ENCODE measurements at places on chromosomes 13 and 19.

GRCh38 chr19:40398417-40399131, 8.6 kb upstream of the HIPK4 start:
- DNase-seq = no peak

DNA sequence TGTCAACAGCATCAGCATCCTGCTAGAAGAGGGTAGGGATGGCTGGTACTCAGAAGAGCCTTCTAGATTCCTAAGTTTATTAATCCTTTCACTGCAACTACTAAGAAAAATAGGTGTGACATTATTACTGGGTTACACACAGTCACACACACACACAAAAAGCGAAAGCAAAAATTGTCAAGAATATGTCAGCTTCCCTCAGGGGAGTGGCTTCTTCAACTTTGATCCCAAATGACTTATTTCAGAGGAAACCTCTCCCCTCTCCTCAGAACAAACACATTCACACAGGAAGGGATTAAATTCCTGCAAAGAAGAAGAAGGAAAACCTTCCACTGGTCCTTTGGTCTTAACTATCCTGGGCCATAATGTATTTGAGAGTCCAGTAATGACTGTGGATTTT, 20.1 kb upstream of the IGFL1 start:
- no peak for DNase-seq

GRCh38 chr13:100818711-100819110, 144.1 kb upstream of the TMTC4 start:
- peak; percentile 4 for DNase-seq

DNA sequence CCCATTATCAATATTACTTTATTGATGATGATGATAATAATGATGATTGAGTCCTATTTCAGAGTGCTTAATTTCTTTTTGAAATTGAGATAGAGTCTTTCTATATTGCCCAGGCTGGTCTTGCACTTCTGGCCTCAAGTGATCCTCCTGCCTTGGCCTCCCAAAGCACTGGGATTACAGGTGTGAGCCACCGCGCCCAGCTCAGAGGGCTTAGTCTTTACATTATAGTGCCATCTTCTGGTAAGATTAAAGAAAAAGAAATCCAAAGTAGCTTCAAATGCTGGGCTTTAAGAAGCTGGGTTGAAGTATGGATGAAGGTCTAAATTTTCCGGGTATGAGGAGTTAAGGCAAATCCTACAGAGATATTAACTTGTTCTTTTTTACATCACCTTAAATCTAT, 3.4 kb upstream of the ZNF333 start:
- peak; percentile 13 for DNase-seq

DNA sequence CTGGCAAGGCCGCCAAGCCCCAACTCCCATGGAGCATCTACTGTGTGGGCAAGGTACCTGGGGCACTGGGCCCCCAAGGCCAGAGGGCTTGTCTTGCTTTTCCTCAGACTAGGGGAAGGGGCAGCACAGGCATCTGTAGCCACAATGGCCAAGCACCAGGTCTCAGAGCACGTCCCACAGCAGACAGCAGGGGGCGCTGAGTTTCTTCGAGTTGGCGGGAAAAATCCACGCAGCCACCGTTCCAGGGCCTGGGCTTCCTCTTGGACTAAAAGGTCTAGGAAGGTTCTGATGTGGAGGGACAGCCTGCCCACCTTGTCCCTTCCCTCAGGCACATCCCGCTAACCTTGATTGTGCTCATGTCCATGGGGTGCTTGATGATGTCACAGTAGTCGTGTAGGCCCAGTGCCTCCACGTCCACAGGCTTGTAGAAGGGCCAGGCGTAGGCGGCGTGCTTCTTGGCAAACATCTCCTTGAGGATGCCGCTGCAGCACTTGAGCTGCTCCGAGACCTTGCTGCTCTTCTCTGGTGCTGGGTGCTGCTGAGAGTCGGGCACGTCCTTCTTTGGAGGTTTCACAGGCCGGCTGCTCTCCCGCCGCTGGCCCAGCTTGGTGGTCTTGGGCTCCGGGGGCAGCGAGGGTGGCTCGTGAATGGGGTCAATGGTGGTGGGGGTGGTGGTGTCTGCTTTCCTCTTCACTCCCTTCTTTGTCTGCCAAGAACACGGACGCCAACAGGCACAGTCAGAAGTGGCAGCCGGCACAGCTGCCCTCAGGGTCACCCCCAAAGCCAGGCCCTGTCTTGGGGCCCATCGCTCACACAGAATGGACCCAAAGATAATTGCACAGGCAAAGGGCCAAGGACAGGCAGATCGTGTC, 32.0 kb upstream of the EPHX3 start:
- peak; percentile 57 for DNase-seq

- DNase-seq = no peak
Measured at GRCh38 chr13:30115257-30115600, 192.1 kb downstream of the KATNAL1 start.

- no peak for DNase-seq
Measured at GRCh38 chr19:51524666-51525264, 6.7 kb downstream of the SIGLEC6 start.

- no peak for DNase-seq
Measured at GRCh38 chr13:41332829-41333228, 21.8 kb downstream of the NAA16 start.

- DNase-seq = no peak
Measured at GRCh38 chr13:70311191-70311590, 202.9 kb upstream of the KLHL1 start.
